ENCODE measurements at places on chromosomes 13 and 19.
A peak's percentile ranks its signal among the peaks of the same experiment; 100 is the strongest.

DNA sequence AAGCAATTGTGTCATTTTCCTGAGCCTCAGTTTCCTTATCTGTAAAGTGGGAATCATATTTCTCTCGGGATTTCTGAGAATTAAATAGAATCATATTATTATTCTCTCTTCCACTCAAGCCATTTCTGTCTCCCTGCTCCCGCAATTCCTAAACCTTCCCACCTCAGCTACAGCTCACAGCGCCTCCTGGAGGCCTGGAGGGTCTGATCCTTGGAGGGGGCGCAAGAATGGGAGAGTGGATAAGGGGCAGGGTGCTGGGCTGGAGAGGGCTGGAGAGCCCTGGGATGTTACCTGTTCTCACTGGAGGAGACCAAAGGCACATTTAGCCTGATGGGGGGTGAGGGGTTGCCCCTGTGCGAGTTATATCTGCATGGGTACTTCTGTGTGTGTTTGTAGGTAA, 31.1 kb upstream of the CYP2S1 start:
- DNase-seq = no peak

- DNase-seq = no peak
These were observed 518.1 kb downstream of the UQCRFS1 start for GRCh38 chr19:28694812-28695211.

- no peak for DNase-seq
These were observed 33.1 kb upstream of the CACTIN start for GRCh38 chr19:3659746-3660112.

- DNase-seq = no peak
These were observed 560 bp downstream of the NDUFA7 start for GRCh38 chr19:8320564-8321066.

GRCh38 chr13:78499802-78500201, 103.5 kb downstream of the POU4F1 start:
- DNase-seq = no peak

DNA sequence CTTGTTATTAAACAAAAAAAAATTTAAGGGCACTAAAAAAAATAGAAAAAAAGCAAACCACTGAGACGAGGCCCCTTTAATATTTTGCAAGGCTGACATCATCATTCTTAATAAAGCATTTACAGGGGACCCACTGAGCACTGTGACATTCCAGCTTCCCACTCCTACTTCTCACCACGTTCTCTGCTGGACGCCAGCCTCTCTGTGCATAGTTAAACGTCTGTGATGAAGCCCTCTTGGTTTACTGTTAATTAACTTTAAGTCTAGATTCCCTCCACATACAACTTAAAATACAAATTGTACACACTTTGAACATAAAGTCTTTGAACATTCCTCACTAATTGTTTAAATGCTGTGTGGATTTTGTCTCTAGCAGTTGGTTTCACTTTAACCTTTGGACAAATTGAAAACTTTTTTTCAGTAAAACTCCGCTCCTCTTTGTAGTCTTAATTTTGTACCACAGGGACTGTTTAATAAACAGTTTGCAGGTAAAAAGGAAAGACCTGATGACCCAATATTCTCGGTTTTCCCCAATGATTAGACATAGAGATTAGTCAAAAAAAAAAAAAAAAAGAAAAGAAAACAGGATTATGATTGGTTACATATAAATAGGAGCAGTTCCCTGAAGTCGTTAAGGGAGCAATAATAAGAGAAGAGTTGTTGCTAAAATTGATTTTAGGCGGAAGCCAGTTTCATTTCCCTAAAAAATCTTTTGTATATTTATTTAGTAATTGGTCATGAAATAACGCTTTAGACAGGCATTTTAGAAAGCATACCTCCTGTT, 219.8 kb downstream of the MZT1 start:
- DNase-seq = peak; percentile 12

GRCh38 chr13:94268661-94269060, 210.8 kb downstream of the DCT start:
- DNase-seq = no peak

- peak; percentile 73 for DNase-seq
These were observed 2.4 kb downstream of the PPP1R13L start for GRCh38 chr19:45402298-45403061.

- no peak for DNase-seq
These were observed 10.9 kb downstream of the SETDB2 start for GRCh38 chr13:49455007-49455398.

GRCh38 chr13:74466020-74466419, 331.8 kb upstream of the KLF12 start:
- DNase-seq = no peak

DNA sequence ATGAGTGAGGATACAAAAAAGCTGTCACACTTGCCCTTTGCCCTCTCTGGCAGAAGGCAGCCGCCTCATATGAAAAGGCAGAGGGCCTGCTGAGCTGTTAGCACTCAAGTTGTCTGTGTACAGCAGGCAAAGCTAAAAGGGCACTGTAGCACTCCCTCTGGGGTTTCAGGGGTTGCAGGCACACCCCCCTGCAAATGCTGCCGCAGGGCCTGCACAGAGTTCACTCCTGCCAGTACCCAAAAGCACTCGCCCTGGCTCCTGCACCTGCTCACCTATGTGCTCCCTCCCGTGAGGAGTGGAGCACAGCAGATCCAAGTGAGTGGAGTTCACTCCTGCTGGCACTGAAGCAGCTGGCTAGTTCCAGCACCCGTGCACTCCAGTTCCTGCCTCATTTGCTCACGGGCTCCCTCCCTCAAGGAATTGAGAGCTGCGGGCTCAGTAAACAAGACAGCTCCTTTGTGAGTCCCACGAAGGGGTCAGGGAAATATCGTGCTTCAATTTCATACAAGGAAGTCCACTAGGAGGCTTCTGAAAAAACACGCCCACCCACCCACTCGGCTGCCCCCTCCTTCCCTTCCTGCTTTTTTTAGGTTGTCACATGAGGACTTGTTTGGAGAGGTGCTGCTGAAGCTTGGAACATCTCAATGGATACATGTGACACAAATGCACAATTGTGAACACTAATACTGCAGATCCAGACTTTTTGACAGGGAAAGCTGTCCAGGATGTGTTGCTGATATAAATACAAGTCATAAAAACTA, 9.9 kb upstream of the RCBTB2 start:
- peak; percentile 14 for DNase-seq

DNA sequence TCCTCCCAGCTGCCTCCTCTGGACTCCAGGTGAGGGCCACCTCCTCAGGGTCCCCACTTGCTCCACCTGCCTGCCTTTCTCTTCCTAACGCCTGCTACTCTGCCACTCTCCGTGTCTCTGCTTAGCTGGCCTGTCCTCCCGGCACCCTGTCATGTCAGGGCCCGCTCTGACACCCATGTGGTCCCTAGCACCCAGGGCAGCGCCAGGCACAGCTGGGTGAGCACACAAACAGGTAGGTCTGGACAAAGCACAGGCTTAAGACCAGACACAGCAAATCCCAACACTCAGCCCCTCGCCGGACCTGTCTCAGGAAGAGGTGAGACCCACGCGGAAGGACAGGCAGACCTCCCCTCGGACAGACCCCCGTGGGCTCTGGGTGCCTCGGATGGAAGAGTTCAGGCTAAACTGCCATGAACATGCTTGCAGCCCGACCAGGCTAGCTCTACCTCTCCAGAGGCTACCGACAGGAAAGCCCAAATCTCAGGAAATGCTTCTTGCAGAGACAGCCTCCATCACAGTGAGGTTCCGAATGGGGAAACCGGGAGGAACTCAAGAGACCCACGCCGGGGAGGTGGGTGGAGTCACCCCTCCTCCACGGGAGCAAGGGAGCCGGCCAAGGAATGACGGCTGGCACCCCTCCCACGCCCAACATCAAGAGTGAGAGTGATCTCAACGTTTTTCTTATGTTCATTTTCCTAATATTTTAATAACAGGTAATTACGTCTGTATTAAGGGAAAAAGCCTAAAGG, 12.5 kb downstream of the ZNF787 start:
- DNase-seq = peak; percentile 61

DNA sequence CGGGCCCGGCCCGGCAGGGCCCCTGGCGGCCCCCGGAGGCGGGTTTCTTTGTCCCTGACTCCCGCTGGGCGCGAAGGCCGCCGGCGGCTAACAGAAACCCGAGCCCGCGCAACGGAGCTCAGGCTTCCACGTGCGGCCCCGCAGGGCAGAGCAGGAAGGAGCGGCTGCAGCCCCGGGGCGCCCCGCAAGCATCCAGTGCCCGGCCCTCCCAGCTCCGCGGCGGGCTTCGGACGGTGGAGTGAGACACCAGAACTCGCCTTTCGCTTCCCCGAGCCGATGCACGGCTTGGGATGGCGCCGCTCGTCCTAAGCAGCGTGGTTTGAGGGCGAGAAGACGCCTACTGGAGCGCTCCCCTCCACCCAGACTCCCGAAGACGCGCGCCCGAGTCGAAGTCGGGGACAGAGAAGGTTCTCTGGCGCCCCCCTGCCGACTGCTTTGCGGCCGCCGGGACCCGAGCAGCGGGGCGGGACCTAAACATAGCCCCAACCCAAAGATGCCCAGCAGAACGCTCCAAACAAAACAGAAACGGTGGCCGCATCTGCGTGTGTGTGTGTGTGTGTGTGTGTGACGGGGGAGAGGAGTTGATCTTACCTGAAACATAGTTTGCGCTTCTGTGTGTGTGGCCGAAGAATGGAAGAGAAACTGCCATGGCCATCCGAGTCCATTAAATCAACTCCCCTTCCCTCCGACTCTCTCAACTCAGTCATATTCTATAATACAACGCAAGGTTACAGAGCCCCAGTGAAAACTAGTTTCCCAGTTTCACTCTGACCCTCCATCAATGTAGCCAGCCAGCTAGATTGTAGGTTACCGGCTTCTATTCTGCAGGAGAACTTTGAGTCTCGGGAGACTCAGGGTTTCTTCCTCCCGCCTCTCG, 629 bp upstream of the FGF9 start:
- DNase-seq = peak; percentile 71

DNA sequence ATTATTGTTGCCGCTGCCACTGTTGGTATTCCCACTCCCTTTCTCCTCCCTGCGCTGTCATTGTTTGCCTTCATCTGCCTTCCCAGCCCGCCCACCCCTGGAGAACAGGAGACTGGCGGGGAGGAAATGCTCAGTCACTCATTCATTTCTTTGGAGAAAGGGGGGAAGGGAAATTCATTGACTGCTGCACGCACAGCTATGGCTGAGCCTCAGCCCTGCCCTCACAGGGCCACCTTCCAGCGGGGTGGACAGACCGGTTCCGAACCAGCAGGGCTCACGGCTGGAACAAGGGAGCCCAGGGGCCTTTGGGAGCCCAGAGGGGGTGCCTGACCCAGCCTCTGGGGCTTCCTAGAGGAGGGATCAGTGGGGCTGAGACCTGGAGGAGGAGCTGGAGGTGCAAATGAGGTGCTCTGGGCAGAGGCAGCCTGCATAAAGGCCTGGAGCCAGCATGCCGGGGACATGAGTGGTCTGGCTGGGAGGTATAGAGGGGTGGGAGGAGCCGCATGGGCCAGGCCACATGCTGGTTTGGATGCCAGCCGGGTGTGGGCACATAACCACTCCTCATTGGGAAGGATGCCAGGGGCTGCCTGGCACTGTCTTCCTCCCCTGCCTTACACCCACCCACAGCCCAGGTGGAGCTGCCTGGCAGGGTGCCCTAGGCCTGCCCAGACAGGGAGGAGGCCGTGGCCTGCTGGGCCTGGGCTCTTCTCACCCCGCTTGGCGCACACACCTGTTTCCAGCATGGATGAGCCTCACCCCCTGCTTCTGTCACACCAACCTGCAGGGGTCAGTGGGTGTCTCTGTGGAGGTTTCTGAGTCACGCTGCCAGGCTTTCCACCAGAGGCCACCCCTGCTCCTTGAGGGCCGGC, 26.8 kb downstream of the PPP5C start:
- peak; percentile 69 for DNase-seq

DNA sequence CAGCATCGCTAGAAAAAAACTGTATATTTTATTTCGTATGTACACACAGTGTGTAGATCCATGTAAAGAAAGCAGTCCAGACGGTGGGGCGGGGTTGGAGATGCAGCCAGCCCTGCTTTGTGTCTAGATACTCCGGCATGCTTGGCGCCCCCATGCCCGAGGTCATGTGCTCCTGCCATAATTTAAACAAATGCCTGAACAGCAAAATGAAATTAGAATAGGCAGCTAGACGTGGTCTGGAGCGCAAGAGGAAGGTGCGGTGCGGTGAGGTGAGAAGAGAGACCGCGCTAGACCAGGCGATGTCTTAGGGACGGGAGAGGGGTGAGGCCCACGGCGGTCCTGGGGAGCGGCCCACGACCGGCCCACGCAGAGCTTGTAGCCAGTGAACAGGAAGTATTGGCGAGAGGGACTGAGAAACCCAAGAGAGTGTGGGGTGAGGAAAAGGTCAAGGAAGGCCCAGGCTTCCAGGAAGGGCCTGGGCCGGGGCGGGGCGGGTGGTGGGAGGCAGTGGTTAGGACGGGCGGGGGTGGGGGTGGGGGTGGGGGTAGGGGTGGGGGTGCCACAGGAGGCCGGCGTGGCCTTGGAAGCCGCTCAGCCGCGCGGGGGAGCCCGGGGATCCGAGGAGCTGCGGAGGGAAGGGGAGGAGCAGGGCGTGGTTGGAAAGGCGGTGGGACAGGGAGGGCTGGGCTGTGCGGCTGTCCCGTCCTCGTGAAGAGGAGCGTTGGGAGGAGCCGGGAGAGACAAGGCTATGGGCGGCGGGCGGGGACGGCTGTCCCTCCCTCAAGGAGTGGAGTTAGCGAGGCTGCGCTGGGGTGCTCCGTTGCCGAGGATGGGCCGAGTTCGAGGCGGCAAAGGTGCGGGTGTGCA, 254.7 kb upstream of the SGCG start:
- DNase-seq = peak; percentile 75

- no peak for DNase-seq
These were observed 30.8 kb downstream of the TMED1 start for GRCh38 chr19:10805065-10805757.

GRCh38 chr13:74707291-74707690, 573.1 kb upstream of the KLF12 start:
- no peak for DNase-seq
